ENCODE measurements at places on chromosomes 6 and 20. TPM values are rescaled to one million over a fixed set of nuclear protein-coding genes. Genes with fewer than 3 reads are reported as not detected.

GRCh38 chr6:71197780-71198179, 90.8 kb upstream of the OGFRL1 start:
- DNase-seq, result no peak

DNA sequence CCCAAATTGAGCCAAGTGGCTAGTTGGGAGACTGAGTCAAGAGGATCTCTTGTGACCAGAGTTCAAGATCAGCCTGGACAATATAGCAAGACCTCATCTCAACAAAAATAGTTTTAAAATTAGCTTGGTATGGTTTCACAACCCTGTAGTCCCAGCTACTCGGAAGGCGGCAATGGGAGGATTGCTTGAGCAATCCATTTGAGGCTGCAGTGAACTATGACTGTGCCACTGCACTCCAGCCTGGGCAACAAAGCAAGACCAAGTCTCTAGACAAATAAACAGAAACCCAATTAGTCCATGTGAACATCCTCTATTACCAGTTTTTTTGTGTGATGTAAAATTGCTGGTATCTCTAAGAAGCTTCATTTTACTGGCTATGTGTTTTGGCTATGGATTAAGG, 106.2 kb downstream of the TULP4 start:
- DNase-seq, result no peak

GRCh38 chr6:159234102-159234553, 64.9 kb downstream of the FNDC1 start:
- DNase-seq, result no peak

SNAI1 gene
- 0.79 TPM for polyA plus RNA-seq

DNA sequence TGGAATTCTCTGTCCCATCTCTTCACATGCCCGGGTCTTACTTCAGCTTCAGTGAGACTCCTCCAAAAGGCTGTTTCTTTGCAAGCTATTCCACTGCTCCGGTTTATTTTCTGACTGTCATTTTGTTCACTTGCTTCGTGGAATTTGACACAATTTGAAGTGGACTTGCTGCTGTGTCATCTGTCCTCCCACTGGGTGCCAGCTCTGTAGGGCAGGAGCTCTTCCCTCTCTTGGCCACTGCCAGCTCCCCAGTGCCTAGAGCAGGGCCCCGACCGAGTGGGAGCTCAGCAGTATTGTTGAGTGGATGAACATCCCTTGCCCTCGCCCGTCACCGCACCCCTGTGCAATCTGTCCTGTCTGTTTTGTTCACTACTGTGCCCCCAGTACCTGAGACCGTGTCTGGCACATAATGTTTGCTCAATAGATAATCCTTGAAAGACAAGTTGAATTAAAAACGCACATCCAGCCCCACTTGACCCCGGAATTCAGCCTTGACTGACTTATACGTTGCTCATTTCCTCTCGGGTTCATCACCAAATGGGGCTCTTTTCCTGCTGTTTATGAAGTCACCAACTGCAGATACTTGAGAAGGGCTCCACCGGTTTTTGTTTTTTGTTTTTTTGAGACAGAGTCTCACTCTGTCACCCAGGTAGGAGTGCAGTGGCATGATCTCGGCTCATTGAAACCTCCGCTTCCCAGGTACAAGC, 170.3 kb upstream of the KCNG1 start:
- no peak for DNase-seq

DNA sequence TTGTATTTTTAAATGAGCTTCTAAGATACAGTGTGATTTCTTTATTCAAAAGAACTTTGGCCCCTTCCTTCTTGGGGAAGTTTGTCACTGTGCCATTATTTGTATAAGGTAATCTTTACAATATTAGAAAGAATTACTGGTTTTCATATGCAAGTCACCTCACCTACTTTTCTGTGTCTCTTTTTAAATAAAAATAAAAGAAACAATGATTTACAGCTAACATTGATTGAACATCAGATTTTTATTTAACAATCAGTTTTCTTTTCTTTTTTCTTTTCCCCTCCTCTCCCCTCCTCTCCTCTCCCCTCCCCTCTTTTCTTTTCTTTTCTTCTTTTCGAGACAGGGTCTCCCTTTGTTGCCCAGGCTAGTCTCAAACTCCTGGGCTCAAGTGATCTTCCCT, 46.0 kb downstream of the CDC40 start:
- no peak for DNase-seq

GRCh38 chr6:42471142-42471541, 19.4 kb upstream of the TRERF1 start:
- DNase-seq, result no peak

DNA sequence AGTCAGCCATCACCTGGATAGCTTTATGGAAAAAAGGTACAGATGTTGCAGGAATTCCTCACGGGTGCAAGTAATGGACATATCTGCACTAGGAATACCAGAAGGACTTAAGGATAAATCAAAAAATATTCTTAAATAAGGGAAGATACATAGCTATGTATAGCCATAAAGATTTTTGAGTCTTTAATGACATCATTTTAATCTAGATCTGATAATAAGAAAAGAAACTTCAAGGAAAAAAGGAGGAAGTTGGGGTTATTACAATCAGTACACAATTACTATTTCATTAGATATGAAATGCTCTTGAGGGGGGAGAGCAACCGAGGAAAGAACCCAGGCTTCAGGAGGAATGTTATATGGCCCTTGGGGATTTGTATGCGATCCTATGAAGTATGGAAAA, 110.2 kb downstream of the FOXC1 start:
- DNase-seq, result no peak

DNA sequence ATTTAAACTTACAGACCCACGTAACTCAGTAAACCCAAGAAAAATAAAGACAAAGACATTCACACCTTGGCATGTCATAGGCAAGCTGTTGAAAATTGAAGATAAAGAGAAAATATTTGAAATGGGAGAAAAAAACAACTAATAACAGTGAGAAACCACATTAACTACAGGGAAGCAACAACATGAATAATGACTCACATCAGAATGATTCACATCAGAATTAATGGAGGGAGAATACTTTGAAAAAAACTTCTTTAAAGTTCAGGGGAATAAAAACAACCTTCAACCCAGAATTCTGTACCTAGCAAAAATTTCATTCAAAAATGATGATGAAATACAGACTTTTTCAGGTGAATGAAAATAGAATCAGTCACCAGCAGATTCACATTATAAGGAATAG, 32.9 kb upstream of the SLC22A3 start:
- DNase-seq, result no peak

DNA sequence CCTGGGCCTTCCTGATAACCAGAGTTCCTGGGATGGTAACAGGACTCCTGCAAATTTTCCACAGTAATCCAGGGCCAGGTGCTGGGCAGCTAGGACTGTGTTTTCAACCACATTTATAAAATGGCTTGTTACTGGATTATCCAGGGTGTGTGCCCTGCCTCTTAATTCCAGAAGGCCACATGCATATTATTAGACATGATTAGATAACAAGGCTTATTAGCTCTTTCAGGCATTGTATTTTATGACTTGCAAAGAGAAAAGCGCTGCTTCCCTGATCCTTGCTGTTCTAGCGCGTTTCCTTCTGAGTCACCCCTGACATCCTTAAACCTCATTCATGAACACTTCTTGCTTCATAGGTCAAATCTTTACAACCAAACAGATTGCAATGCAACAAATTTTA, 208.6 kb downstream of the UST start:
- no peak for DNase-seq

All from GM12878 (cell line).